ENCODE measurements at places on chromosomes 2 and 18.

DNA sequence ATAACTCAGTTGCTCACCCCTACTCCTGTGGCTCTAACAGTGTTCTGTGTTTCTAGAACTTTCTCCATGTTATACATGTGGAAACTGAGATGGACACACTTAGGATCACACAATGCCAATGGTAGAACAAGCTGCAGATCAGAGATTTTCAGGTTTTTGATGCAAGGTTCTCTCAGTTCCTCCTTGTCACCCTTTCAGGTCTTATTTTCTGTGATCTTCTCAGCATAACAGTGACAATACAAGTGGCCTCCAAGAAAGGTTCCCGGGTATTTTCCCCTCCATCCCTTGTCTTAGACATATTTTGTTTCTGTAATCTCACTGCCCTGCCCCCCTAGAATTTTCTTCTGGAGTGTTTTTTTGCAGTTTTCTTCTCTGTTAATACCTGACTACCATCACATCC is 6.2 kb upstream of the MGAT5 start:
- DNase-seq = no peak

DNA sequence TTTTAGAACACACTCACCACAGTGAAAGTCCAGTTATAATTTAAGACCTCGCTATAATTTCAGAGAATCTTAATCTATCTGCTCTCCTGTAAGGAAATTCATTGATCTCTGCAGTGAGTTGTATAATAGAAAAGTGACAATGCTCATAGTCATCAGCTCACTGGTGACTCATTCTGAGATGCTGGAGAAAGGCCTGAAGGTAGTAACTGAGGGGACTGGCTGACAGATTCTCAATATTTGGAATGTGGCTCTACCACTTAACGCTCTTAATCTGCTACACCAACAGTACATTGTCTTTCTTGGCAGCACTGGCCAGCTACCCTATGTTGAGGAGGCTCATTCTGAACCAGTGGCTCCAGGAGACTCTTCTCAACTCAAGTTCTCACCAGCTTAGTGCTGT is 246.1 kb downstream of the RPRM start:
- DNase-seq = no peak

DNA sequence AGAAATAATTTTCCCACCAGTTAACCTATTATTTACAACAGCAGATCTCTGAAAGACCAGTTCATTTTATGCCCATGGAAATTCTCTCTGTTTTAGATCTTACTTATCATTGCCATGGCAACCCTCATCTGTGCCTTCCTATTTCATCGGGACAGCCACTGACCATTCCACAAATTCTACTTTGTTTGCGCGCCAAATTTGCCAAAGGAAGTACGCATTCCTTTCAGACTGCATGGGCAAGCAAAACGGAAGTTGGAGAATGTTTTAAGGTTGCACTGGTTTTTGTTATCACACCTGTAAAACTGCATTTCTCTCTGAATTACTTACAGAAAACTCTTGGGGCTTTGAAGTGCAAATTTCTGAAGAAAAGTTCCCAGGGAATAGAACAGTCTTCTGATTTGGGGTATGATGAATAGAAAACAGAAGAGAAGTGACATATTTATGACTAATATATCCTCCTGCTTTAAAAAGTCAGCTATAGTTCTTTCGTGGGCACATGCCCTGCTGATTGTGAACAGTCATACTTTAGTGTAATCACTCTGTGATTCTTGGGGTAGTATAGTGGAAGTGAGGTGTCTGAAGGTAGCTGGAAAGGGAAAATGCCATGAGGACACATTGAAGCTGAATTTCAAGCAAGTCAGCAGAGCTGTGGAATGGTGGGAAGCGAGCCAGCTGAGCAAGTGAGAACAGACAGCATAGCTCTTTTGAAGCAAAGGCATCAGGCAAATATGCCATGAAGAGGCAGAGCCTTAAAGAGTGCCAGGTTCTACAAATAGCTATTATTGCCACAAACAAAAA is 20.9 kb downstream of the NETO1 start:
- DNase-seq = no peak

DNA sequence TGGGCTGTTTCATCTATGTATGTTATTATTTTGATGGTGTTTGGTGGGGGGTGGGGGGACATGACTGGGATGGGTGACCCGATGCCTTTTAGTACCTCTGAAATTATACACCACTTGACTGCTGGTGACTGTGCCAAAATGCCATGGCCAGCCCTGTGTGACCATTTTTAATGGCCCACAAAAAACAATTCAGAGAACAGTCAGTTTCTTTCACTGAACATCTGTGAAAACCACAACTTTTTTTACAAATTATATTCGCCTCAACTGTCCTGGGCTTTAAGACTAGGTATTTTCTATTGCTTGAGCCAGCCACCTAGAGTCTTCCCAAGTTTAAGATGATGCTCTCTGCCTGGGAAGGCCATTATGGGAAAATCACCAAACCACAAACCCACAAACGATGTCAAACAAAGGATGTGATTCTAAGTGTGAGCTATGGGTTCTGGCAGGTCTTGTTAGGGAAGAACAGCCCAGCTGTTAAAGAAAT is 33.9 kb downstream of the FN1 start:
- no peak for DNase-seq

- no peak for DNase-seq
Measured at GRCh38 chr2:220877897-220878296, 694.2 kb downstream of the EPHA4 start.

DNA sequence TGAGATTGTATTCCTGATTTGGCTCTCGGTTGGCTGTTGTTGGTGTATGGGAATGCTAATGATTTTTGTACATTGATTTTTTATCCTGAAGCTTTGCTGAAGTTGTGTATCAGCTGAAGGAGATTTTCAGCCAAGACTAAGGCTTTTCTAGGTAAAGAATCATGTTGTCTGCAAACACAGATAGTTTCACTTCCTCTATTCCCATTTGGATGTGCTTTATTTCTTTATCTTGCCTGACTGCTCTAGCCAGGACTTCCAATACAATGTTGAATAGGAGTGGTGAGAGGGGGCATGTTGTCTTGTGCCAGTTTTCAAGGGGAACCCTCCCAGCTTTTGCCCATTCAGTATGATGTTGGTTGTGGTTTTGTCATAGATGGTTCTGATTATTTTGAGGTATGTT is 90.4 kb downstream of the CYP26B1 start:
- DNase-seq = no peak

Measured in stimulated activated CD8-positive, alpha-beta memory T cell treated with anti-CD3 and anti-CD28 coated beads, Interleukin-4, amount 100 ng/mL, for 24 hours (primary cell).